ENCODE measurements at places on chromosomes 5 and 9. TPM values are rescaled to one million over a fixed set of nuclear protein-coding genes. Genes with fewer than 3 reads are reported as not detected.
A peak's percentile ranks its signal among the peaks of the same experiment; 100 is the strongest.

GRCh38 chr5:125558016-125558415, 811.6 kb upstream of the ZNF608 start:
- DNase-seq: no peak
- no peaks in the 10 kb centered on the region for H3K4me1 ChIP-seq
- H3K4me3 ChIP-seq: no peak overlapping the region
- H3K27ac ChIP-seq: no peak overlapping the region

DNA sequence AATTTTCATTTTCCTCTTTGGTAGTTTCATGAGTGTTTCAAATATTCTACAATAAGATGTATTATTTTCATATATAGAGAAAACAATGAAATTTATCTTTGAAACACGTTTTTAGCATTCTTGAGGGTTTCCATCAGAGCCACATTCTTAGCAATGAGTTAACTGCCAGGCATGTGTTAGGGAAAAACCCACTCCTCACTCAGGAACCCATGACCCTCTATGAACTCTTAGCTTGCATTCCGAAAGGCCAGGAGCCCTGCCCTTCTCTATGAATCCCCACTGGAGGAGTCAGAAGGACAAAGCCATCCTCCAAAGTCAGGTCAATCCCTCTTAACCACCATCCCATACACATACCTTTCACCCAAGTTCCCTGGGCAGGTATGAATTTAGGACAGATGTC, 57.5 kb downstream of the ADAMTS12 start:
- H3K36me3 ChIP-seq: no peaks in the 10 kb centered on the region
- DNase-seq: no peak
- H3K27ac ChIP-seq: no peak overlapping the region
- H3K27me3 ChIP-seq: no peaks in the 10 kb centered on the region
- peaks cover 12% of the 10 kb centered on the region for H3K4me1 ChIP-seq
- no peak overlapping the region for H3K4me3 ChIP-seq

- H3K4me3 ChIP-seq: no peak overlapping the region
- no peak for DNase-seq
- H3K27ac ChIP-seq: no peak overlapping the region
- no peaks in the 10 kb centered on the region for H3K27me3 ChIP-seq
Measured at GRCh38 chr9:95077766-95078370, 239.6 kb downstream of the FANCC start.

DNA sequence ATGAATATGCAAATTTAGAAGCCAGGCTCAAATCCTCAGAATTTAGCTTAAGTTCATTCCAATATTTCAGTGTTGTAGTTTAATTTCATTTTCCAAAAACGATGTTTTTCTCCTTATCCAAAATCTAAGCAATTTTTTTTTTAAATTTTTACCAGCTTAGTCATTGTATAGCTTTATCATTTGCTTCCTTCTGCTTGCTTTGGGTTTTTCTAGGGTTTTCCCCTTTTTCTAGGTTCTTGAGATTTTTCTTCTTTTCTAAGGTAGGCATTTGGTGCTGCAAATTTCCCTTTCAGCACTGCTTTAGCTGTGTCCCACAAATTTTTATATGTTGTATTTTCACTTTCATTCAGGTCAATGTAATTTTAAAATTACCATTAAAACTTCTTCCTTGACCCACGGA, 34.4 kb upstream of the CCDC112 start:
- H3K4me3 ChIP-seq: no peak overlapping the region
- H3K27ac ChIP-seq: no peak overlapping the region
- H3K36me3 ChIP-seq: no peaks in the 10 kb centered on the region
- H3K27me3 ChIP-seq: no peaks in the 10 kb centered on the region
- DNase-seq: no peak

DNA sequence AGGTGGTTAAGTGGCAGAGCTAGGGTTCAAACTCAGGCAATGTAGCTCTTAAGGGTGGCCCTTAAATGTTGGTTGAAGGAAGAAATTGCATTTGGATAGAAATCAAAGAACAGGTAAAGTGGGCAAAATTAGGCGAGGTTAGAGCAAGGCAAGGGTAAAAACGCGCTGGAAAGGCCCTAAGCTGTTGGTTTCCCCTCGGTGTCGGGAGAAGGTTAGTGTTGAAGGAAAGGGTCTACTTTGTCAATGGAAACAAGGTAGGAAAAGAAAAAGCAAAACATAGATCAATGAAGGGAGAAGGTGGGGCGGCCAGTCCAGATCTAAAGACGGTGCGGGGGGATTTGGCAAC, 431 bp downstream of the FASTKD3 start:
- DNase-seq: no peak
- no peaks in the 10 kb centered on the region for H3K36me3 ChIP-seq
- H3K4me1 ChIP-seq: peaks cover 10% of the 10 kb centered on the region
- peak overlapping the region; percentile 60 for H3K27ac ChIP-seq
- peak overlapping the region; percentile 66 for H3K4me3 ChIP-seq

DNA sequence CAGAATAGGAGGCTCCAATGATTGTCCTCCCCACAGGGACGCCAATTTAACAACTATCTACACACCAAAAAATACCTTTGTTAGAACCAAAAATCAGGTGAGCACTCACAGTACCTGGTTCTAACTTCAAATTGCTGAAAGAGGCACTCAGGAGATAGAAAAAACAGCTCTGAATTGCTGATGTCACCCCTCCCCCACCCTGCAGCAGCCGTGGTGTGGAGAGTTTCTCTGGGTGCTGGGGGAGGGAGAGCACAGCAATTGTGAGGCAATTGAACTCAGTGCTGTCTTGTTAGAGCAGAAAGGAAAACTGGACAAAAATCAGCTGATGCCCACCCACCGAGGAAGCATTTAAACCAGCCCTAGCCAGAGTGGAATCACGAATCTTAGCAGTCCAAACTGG, 41.8 kb downstream of the TNFSF8 start:
- H3K4me3 ChIP-seq: no peak overlapping the region
- no peaks in the 10 kb centered on the region for H3K27me3 ChIP-seq
- no peaks in the 10 kb centered on the region for H3K36me3 ChIP-seq

GRCh38 chr5:8386719-8387288, 517.9 kb downstream of the MTRR start:
- H3K4me3 ChIP-seq: no peak overlapping the region
- no peaks in the 10 kb centered on the region for H3K27me3 ChIP-seq
- H3K36me3 ChIP-seq: no peaks in the 10 kb centered on the region
- H3K27ac ChIP-seq: no peak overlapping the region
- DNase-seq: no peak
- H3K4me1 ChIP-seq: peaks cover 5% of the 10 kb centered on the region

Gene PCDHB10
- 2.2 TPM for total RNA-seq

Gene SPINK14
- total RNA-seq: not detected

Gene SPINK13
- total RNA-seq: not detected

Gene SLC22A5
- 23.1 TPM for total RNA-seq
